ENCODE measurements at places on chromosomes 11 and 22. TPM values are rescaled to one million over a fixed set of nuclear protein-coding genes. Genes with fewer than 3 reads are reported as not detected.

The LRRC56 gene
- 3.4 TPM for total RNA-seq

The CALCA gene
- total RNA-seq, result 0.29 TPM

The ADAMTS8 gene
- total RNA-seq, result 5.0 TPM

The ZP1 gene
- not detected for total RNA-seq

The TEX12 gene
- total RNA-seq, result 0.31 TPM

DNA sequence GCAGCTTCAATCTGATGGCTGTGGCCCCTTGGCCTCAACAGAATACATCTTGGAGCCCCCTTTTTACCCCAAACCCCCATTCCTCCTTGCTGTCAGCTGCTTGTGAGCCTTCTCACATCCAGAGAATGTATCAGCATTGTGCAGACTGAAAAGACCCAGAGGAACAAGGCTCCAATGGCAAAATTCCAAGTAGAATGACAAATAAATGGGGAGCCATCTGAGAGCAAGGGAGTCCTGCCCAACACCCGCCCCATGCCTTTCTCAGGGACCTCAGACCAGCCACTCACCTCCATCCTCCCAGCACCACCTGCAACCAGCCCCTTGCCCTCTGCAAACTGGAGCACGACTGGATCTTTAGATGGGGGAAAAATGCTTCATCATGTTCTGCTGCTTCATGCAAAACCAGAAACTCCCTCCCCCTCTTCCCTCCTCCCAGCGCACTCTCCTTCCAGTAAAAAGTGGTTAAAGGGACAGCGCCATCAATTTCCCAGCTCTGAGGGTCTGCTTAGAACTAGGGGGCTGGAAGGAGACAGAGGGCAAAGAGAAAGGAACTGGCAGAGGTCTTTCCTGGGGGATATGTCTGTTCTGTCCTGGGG, 2.2 kb upstream of the NEFH start:
- peak overlapping the region; percentile 79 for H3K4me3 ChIP-seq
- no peak for DNase-seq
- H3K27ac ChIP-seq, result no peak overlapping the region
- H3K36me3 ChIP-seq, result no peaks in the 10 kb centered on the region
- H3K4me1 ChIP-seq, result peaks cover 6% of the 10 kb centered on the region
- H3K27me3 ChIP-seq, result peaks cover 27% of the 10 kb centered on the region

DNA sequence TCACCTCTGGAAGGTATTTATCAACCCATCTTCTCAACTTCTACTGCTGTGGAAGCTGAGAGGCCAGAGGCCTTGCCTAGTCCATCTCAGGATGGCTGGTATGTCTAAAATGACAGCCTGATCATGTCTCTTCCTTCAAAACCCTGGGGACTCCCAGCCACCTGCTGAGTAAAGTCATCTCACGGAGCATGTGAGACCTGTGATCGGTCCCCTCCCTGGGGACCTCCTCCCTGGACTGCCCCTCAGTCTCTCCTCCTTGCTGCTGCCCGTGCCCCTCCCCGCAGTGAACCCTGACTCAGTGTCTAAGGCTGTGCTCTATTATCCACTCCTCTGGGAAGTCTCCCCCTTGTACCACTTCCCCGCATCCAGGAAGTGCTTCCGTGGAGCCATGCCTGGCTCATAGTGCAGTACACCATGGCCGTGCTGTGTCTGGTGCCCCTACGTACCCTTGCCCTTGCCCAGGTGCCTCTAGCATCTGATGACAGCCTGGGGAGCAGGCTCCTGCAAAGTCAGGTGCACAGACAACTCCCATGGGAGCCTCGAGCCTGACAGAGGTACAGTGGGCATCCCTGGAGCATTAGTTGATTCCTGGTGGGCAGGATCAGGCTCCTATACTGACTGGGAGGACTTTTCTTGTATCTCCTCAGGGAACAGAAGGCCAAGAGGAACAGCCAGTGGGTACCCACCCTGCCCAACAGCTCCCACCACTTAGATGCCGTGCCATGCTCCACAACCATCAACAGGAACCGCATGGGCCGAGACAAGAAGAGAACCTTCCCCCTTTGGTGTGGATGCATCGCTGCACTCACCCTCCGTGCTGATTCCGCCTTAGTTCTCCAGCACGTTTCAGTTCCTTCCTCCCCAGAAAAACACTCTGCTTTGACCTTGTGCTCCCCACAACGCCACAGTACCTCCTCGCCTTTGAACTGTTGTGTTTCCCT, 13.8 kb downstream of the SMARCB1 start:
- peaks cover 63% of the 10 kb centered on the region for H3K36me3 ChIP-seq
- no peaks in the 10 kb centered on the region for H3K4me1 ChIP-seq

DNA sequence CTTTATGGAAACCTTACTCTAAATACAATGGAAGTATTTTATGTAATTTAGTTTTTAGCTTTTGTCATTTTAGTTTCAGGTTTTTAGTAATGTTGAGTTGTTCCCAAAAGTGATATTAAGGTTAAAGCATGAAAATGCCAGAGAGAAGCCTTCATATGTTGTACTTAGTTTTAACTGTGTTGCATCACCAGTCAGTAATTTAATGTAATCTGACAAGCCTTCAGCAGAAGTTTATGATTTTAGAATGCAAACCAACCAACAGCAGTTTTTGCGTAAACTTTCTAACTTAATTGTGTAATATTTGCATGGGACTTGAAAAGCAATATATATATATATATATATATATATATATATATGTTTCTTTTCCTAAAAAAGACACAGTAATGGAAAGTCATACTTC, 110.6 kb downstream of the MSANTD4 start:
- H3K4me3 ChIP-seq, result no peak overlapping the region
- H3K27ac ChIP-seq, result no peak overlapping the region
- H3K36me3 ChIP-seq, result no peaks in the 10 kb centered on the region
- H3K4me1 ChIP-seq, result peaks cover 3% of the 10 kb centered on the region
- DNase-seq, result no peak
- H3K27me3 ChIP-seq, result no peaks in the 10 kb centered on the region

DNA sequence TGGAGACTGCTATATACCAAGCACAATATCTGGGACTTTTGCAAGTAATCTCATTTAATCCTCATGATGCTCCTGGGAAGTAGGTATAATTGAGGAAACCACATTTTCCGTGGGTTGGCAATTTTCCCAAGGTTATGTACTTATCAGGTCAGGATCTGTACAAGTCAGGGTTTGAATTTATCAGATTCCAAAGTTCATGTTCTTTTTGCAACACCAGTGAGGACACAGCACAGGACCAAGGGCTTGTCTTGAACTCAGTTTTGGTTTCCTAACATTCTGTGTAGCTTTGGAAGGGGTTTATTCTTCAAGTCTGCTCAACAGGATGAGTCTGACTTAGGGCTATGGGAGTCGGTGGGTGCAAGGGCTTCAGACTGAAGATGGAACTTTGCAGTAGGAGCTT, 30.4 kb downstream of the INSC start:
- no peaks in the 10 kb centered on the region for H3K36me3 ChIP-seq
- DNase-seq, result no peak
- H3K4me3 ChIP-seq, result no peak overlapping the region
- no peak overlapping the region for H3K27ac ChIP-seq

DNA sequence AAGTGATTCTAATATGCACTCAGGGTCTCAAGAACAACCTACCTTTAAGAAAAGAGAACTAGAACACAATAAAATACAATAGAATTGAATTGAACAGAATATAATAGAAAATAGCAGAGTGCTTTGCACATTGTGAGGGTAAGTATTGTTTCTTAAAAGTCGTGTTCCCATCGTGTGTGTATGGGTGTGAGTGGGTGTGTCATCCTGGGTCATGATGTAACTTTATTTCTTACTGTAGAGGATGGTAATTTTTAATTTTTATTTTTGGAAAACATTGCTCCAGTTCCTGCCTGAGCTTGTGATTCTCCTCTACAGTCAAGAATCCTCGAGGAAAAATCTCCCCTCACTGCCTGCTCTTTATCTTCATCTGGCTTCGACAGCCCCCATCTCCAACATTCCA, 75.7 kb upstream of the CSNK2A3 start:
- H3K36me3 ChIP-seq, result no peaks in the 10 kb centered on the region
- DNase-seq, result no peak
- H3K27ac ChIP-seq, result no peak overlapping the region
- H3K4me1 ChIP-seq, result no peaks in the 10 kb centered on the region

GRCh38 chr11:105024394-105024793, 1.4 kb upstream of the CASP5 start:
- H3K36me3 ChIP-seq, result 0 out of 2 replicates have a peak, but pooled peaks cover 4% of the 10 kb centered on the region
- H3K27ac ChIP-seq, result no peak overlapping the region
- DNase-seq, result no peak
- H3K4me3 ChIP-seq, result no peak overlapping the region
- no peaks in the 10 kb centered on the region for H3K27me3 ChIP-seq
